Left kidney (tissue), 8 donors: ENCODE measurements at places on chromosomes 3 and 15.

- DNase-seq: no peak
Observed at GRCh38 chr3:71227270-71227661, 356.3 kb downstream of the FOXP1 start.

- DNase-seq: no peak
Observed at GRCh38 chr3:13370609-13371008, 49.5 kb downstream of the NUP210 start.

DNA sequence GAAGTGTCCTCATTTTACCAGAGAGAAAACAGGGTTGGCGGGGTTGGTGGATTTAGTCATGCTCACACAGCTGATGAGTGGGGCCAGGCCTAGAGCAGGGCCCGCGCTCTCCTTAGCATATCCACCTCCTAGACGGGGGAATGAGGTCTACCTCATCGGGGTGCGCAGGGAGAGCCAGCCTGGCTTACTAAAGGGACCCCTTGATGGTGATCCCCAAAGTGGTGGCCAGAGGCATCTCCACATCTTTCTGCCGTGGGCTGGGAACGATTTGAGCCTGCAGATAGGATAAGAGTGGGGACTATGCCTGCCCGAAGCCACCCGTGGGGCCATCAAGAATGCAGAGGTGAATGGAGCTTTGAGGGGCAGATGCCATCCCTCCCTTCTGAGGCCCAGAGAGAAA is 69.4 kb downstream of the UMPS start:
- no peak for DNase-seq

DNA sequence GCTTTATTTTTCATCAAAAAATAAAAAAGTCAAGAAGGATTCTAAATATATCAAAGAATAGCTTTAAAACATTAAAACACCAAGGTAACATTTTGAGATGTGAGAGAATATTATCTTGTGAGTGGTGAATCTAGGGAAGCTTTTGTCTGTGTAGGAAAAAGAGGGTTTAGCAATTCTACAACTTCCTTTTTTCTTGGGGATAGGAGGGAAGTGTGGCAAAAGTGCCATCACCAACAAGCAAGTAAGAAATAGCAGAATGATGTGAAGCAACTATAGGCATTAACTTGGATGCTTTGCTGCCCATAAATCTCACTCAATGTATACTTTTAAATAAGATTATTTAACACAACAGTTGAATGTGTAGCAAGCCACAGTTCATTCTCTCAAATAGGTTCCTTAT is 57.8 kb upstream of the SUCLG2 start:
- DNase-seq: no peak

GRCh38 chr15:39332846-39333245 is 248.0 kb upstream of the THBS1 start:
- DNase-seq: no peak

DNA sequence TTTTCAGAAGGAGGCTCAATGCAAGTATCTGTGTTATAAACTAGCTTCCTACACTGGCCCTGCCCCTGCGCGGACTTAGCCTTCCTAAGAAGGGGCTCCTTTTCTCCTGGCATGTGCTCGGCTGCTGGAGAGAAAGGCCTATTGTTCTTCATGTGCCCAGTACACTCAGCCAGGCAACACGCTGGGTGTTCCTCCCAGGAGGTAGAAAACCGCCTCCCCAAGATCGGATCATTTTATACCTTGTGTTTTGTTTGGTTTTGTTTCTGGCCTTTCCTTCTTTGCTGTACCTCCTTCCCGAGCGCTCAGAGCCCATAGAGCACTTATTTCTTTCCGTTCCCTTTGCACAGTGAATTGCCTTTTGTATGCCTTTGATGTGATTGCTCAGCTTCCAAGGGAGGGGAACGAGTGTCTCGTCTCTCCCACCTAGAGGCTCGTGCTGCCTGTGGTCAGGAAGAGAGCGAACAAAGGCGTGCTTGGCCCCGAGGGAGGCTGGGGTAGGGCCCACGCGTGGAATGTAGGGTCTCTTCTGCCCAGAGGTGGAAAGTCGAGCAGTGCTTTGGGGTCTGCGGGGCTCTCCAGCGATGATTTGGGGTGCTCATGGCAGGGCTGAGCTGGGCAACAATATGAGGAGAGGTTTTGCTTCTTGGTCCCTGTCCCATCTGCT is 30.0 kb downstream of the CCNL1 start:
- DNase-seq: no peak

GRCh38 chr3:108122276-108122675 is 31.4 kb upstream of the CD47 start:
- DNase-seq: no peak

DNA sequence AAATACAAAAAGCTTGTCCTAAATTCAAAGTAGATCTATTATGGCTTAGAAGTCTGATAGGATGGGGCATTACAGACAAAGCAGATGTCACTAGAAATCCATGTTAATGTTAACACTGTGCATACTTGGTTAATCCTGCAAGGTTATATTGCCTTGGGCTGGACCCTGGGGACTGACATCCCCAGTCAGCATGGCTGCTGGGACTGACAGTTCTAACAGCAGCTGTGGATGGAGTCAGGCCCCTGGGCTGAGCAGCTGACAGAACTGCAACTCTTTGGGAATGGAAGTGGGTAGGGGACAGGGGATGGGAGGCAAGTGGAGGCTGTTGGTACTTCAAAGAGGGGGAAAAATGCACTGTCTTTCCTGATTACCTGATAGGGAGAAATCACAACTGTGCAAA is 7.5 kb downstream of the P2RY1 start:
- no peak for DNase-seq

GRCh38 chr15:36183201-36183600 is 396.2 kb upstream of the CDIN1 start:
- DNase-seq: no peak

GRCh38 chr15:83769411-83769999 is 115.6 kb downstream of the ADAMTSL3 start:
- no peak for DNase-seq

- DNase-seq: no peak
Observed at GRCh38 chr3:126959136-126959920, 23.6 kb upstream of the PLXNA1 start.

GRCh38 chr15:81152339-81152738 is 18.3 kb downstream of the CFAP161 start:
- no peak for DNase-seq

DNA sequence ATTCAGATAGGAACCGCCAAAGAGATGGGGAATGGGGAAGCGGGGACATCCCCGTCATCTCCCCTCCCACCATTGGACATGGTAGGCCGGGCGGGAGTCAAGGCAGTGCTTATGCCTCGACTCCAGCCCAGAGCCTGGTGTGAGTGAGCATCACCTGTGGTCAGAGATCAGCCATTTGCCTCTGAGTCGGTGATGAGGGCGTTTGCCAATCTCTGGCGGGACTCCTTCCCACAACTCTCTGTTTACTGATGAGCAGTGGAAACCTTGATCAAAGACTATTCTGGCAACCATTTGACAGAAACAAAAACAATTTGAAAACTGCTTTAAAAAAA is 63.9 kb upstream of the HES1 start:
- DNase-seq: no peak

GRCh38 chr15:78052545-78052944 is 25.0 kb downstream of the TBC1D2B start:
- no peak for DNase-seq

- DNase-seq: no peak
Observed at GRCh38 chr3:69031635-69032034, 18.2 kb upstream of the EOGT start.

- DNase-seq: no peak
Observed at GRCh38 chr3:137854533-137855261, 90.6 kb downstream of the SOX14 start.

- DNase-seq: no peak
Observed at GRCh38 chr3:30605005-30605404, 1.4 kb upstream of the TGFBR2 start.

DNA sequence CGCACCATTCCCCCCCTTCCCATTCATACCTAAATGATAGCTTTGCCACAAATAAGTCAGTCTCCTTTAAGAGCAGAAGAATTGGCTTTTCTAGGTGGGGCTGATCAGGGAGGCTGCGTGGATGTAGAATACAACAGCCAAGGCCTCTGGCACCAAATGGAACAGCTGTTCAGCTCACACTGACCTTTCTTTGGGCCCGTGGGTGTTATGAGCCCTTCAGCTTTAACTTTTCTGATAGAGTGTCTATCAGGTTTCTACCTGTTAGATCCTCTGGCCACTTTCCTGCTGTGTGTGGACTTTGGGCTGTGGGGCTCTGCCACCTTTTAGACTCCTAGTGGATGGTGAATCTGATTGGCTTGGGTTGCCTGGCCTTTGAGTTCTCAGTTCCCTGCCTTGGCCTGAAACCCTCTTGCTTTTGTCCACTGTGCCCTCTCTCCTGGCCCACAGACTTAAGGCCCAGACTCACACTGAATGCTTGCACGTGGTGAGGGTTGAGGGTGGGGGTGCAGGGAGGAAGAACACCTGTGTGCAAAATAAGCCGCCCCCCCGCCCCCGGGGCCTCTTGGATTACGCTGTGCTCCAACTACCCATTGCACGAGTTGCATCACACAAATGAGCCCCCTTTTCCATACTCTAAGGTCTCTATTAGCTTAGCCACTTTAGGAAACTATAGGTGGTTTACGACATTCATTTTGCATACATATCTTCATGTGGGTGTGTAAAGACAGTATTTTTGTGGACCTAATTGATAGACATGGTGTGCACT is 1.3 kb upstream of the RFX7 start:
- DNase-seq: no peak

- no peak for DNase-seq
Observed at GRCh38 chr3:177122183-177122856, 75.0 kb downstream of the TBL1XR1 start.

DNA sequence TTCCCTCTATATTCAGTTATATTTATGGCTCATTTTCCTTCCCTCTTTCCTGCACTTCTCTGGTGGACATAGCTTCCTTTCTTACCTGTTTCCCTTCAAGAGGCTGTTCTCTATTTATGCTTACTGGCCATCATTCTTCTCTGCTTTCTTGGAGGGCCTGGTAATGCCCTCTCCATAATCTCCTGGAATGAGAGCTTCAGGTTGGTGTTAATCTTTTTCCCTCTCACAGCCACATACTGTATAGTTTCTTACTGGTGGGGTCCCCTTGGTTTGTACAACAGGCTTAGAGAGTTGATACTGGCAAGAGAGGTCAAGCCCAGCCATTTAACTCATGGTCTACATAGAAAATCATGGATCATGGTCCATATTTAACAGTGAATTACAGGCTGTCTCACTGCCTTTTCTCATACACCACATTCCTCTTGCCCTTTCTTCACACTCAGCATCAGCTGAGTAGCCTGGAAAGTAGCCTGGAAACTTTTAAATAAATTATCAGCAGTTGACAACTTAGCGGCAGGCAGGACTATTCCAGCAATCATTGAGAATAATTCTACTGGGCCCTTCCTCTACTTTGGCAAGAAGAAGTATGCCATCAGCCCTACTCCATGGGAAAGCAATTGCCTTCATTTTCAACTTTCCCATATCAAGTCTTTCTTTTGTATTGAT is 38.0 kb upstream of the DPH6 start:
- peak; percentile 22 for DNase-seq

GRCh38 chr3:49415931-49416601 is 3.8 kb downstream of the TCTA start:
- no peak for DNase-seq

- DNase-seq: peak; percentile 50
Observed at GRCh38 chr15:72599855-72600464, 54.5 kb upstream of the GOLGA6B start.

DNA sequence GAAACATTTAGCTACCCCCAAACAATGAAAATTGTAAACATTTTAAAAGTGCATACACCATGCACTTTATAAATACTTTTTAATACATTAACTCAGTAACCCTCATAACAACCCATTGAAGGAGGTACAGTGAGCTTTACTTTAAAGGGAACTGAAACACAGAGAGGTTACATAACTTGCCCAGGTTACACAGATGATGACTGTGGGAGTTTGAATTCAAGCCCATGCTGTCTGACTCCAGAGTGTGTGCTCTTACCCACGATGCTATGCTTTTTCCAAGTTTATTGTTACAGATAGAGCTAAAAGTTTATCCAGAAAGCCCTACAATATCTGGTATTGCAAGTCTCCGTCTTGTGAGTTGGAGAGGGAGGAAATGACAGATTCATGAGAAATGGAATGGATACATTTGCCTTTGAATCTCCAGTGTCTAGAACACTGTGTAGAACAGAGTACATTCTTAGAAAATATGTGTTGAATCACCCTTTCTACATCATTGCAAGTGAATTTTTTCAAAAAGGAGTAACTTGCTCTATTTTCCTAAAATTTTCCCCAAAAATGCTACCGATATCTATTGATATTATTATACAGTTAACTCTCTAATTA is 428.3 kb downstream of the NAALADL2 start:
- no peak for DNase-seq

- no peak for DNase-seq
Observed at GRCh38 chr3:101155825-101156224, 162.6 kb upstream of the ABI3BP start.

- no peak for DNase-seq
Observed at GRCh38 chr3:141373768-141374526, 5.6 kb downstream of the ZBTB38 start.

GRCh38 chr3:159208050-159208449 is 406.2 kb downstream of the MFSD1 start:
- DNase-seq: no peak

- DNase-seq: no peak
Observed at GRCh38 chr3:48367201-48367600, 4.8 kb upstream of the FBXW12 start.

DNA sequence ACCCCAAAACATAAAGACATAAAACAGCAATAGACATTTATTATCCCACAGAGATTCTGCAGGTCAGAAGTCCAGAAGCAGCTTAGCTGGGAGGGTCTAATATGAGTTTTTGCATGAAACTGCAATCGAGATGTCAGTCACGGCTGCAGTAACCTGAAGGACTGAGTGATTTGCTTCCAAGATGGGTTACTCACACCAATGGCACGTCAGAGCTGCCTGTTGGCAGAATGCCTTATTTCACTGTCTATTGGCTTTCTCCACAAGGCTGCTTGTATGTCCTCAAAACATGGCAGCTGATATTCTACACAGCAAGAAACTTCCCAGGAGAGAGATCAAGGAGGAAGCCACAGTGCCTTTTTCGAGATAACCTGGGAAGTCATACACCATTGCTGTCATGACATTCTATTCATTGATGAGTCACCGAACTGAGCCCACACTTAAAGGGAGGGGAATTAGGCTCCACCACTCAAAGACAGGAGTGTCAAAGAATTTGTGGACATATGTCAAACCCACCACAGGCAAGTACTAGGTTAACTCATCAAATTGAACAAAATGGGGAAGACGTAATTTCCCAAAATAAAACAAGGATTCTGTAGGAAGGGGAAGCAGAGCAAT is 122.2 kb downstream of the SYNPR start:
- DNase-seq: no peak

- DNase-seq: no peak
Observed at GRCh38 chr3:45773714-45774449, 22.5 kb downstream of the SLC6A20 start.

GRCh38 chr3:135731546-135731945 is 234.0 kb upstream of the PPP2R3A start:
- DNase-seq: no peak
